Activated CD4-positive, alpha-beta memory T cell treated with anti-CD3 and anti-CD28 coated beads, Interleukin-2, amount 10 ng/mL, durations not matched to agents 7 days and 5 days (primary cell): ENCODE measurements at places on chromosomes 16 and 17. TPM values are rescaled to one million over a fixed set of nuclear protein-coding genes. Genes with fewer than 3 reads are reported as not detected.

The LRRC75A gene
- 1.8 TPM for total RNA-seq

DNA sequence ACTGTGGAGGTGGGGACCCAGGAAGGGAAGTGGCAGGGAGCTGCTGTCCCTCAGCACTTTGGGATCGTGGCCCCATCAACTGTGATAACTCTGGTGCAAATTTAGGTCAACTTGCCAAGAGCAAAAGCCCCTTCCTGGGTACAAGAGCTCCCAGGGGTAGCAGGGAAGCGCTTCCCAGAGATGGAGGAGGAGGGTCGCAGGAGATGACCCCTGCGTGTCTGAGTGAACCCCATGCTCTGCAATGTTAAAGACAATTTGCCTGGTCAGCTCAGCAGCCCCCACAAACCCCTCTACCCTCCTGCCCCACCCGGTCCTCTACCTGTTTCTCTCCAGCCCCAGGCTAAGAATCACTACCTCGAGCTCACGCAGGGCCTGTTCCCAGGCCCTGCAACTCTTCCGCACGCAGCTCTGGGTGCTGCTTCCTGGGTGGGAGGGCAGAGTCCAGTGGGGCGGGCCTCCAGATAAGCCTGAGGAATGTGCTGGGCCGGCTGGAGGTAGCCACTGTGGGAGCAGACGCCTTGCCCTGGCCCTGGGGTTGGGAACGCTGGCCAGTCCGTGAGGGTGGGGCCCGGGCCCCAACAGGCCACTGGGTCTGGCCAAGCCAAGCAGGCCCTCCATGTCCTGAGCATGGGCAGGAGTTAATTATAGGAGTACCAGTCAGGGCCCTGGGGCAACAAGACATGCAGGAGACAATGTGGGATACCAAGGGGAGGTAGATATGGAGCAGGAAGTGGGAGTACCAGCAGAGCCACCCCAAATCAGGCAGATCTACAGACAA, 6.1 kb downstream of the DOK4 start:
- DNase-seq: no peak

The TEDC2 gene
- total RNA-seq: 13.9 TPM

DNA sequence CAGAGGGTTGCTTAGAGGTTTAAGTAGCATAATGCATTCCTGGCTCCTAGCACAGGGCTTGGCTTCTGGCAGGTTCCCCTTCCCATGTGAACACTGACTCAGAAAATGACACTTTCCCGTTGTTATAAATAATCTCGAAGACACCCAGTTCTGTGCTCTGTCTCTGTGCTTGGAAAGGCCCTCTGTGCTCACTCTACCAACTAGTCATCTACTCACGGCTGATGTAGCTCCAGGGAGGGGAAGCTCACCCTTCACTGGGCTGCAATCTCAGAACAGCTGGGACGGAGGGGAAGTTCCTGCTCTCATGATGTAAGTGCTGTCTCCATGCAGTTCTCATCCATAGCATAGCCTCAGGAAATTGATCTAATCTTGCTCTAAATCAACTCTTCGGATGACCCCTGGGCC, 230.5 kb upstream of the ASIC2 start:
- no peak for DNase-seq

The DYNLRB2 gene
- total RNA-seq: not detected

DNA sequence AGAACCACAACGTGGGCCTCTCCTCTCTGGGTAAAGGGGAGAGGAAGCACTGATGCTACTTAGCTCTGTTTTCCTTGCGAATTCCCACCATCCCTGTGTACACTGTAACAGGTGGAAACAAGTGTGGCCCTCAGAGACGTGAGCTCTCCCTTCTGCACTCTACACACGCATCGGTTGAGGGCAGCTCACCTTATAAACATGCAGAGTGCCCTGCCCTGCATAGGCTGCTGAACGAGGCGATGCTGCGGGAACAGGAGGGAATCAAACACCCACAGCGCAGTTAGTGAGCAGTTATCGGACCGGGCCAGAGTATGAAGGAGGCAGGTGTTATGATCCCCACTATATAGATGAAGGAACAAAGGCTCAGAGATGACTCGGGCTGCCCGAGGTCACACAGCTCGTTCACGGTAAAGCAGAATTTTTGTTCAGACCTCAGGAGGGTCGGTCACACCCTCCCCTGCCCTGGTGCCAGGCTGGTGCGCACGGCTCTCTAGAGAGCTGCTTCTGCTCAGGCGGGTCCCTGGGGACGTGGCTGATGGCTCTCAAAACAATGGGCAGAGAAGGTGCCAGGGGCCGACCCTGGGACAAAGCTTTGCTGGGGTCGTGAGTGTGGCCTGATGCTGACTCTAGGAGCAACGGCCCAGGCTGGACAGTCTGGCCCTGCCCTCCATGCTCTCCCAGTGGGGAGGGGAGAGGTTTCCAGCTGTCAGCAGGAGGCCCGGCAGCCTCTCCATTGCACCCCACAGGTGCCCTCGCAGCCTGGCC, 68.5 kb downstream of the RPH3AL start:
- no peak for DNase-seq

The PPY gene
- not detected for total RNA-seq

The ZFP3 gene
- total RNA-seq: 2.9 TPM

DNA sequence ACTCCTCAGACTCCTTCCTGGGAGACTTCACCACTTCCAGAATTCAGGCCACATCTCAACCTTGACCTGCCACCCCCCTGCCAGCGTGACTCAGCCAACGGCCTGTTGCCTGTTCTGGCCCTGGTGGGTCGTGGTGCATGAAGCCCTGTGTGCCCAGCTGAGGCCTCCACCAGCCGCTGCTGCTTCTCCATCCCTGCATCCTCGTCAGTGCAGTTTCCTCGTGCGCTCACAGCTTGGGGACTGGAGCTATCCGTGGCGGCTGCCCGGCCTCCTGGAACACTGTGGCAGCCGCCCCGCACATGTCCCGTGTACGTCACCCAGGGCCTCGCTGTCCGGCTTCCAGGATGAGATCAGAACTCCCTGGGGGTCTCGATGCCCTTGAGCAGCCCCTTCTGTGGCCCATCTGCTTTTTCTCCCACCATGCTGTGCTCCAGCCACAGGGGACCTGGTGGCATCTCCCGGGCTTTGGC, 8.0 kb upstream of the TEDC2 start:
- DNase-seq: no peak

The SHCBP1 gene
- 52.5 TPM for total RNA-seq

DNA sequence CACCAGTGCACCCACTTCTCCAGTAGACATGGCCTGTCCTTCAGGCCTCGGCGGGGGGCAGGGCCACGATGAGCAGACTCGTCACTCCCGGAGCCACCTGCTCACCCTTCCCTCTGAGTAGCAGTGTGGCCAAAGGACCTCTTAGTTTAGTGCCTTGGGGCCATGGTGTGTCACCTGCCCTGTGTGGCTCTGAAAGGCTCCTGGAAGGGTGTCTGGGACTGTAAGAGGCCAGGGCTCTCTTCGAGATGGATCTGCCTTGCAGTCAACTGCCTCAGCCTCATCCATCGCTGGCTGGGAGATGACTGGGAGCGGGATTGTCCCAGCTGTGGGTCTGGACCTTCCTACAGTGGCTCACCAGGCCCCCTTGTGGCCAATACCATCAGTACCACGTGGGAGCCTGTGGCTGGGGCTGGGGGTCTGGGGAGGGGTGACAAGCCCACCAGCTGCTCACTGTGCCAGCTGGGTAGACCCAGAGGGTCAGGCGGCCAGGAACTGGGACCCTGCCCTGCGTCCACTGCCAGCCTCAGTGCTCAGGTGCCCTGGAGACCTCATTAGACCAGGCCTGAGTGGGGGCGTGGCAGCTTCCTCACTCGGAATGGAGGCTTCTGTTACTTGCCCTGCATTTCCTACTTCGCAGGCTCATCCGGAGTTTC, 133.4 kb downstream of the OR1D5 start:
- peak; percentile 20 for DNase-seq

GRCh38 chr17:69820876-69821473, 254.1 kb upstream of the KCNJ16 start:
- DNase-seq: no peak

- DNase-seq: no peak
These were observed 6.2 kb downstream of the PCGF2 start for GRCh38 chr17:38741921-38742410.

- DNase-seq: no peak
These were observed 84.7 kb downstream of the NLK start for GRCh38 chr17:28127196-28127595.

The SEZ6L2 gene
- 0.08 TPM for total RNA-seq

The KRT27 gene
- total RNA-seq: not detected

- DNase-seq: no peak
These were observed 164.0 kb upstream of the HS3ST3A1 start for GRCh38 chr17:13765701-13766100.

GRCh38 chr17:73639932-73640331, 4.3 kb downstream of the SDK2 start:
- DNase-seq: no peak

The LLGL2 gene
- total RNA-seq: 25.9 TPM

- no peak for DNase-seq
These were observed 13.2 kb downstream of the CA7 start for GRCh38 chr16:66857437-66857836.

- DNase-seq: no peak
These were observed 149.3 kb downstream of the SDK2 start for GRCh38 chr17:73494950-73495349.

- DNase-seq: no peak
These were observed 93.9 kb upstream of the CORO6 start for GRCh38 chr17:29716566-29716965.

DNA sequence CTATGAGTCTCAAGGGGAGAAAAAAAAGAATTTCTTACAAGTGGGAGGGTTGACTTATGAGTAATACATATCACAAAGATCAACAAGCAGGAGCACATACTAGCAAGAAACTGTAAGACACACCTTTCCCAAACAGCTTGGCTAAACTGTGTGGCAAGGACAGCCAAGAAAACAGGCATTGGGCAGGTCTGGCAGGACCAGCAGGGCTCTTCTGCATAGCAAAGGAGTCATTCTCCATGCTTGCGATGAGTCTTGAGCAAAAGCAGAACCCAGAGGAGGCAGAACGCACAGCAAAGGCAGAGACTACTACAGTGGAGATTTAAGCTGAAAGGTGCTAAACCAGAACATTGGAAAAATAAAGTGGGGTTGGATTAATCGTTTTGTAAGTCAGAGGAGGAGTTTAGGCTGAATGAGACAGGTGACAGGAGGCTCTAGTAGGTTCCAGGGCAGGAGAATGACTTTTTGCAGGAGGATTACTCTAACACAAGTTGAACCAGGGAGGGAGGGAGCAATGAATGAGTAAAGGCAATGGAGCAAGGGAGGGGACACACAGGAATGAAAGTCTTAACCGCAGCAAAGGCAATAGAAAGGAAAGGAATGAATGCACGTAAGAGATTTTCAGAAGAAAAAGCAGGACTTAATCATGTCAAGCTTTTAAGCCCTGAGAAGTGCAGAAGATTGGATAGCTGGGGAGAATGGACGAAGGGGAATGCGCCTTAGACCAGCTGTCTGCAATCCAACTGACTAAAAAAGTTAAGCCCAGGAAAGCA, 2.7 kb downstream of the N4BP1 start:
- DNase-seq: no peak

GRCh38 chr16:51151961-51152663, 1.0 kb upstream of the SALL1 start:
- DNase-seq: no peak

GRCh38 chr17:42337442-42337841, 49.1 kb downstream of the STAT5A start:
- DNase-seq: peak; percentile 86

The FNDC8 gene
- total RNA-seq: not detected

GRCh38 chr16:17804857-17805256, 334.1 kb upstream of the XYLT1 start:
- DNase-seq: no peak

The GPRC5B gene
- 0.18 TPM for total RNA-seq

DNA sequence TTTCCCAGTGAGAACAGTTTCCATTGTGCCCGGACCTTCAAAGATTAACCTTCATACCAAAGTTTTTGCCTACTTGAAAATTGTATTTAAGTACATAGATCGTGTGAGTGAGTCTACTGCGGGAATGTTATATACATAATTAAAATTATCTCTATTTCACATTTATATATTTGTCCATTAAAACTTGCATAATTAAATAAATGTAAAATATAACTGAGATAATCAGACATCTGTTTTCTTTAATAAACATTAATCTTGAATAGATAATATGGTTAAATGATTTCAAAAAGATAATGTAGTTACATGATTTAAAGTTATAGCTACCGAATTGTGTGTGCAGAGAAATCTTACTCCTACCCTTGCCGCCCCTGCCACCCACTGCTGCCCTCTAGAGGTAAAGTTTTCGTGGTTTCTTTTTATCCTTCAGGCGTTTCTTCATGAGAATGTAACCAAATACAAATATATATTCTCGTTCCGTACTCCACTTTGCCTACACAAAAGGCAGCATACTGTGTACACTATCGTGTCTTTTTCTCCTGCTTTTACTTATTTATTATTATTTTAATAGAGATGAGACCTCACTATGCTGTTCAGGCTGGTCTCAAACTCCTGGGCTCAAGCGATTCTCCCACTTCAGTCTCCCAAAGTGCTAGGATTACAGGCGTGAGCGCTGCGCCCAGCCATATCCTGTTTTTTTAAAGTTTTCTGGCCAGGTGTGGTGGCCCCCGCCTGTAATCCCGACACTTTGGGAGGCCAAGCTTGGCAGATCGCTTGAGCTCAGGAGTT, 35.6 kb downstream of the RPA1 start:
- peak; percentile 63 for DNase-seq

- no peak for DNase-seq
These were observed 16.3 kb downstream of the SNX11 start for GRCh38 chr17:48123776-48124388.

The IL34 gene
- total RNA-seq: not detected

The PRR35 gene
- not detected for total RNA-seq

DNA sequence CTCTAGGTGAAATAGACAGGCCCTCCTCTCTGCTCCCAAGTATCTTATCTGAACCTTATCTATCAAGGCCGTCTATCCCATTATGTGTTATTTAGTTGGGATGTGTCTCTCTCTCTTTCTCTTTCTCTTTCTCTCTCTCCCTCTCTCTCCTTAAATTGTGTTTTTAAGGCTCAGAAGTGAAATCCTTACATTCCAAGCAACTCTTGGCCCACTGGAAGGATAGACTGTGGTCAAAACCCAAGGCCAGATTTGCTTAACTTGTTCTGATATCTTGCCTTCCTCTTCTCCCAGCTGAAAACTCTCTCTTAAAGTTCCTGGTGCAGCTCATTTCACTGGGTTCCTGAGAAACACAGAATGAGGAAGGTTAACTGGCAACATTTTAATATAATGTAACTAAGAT, 14.7 kb downstream of the CDRT4 start:
- DNase-seq: no peak

DNA sequence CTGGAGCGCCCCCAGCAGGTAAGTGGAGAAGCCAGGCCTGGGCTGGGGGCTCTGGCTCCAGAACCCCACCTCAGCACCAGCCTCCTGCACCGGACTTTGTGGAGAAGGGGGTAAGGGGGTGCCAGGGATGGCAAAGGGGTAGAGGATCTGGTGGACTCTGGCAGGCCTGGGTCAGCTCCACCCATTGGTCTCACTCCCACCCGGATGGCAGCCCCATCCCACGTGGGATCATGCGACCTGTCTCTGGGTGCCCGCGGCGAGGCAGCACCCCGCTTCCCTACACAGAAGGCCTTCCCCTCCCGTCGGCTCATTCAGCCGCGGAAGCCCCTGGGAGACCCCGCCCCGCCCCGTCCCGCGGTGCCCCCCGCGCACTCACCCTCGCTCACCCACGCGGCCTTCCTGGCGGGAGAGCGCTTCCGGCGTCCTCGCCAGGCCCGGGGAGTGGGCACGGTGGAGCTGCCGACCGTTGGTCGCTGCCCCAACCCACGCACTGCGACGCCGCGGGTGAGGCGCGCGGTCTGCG, 498 bp upstream of the PLEKHG4 start:
- DNase-seq: peak; percentile 62

The MLKL gene
- 42.8 TPM for total RNA-seq
